CD14-positive monocyte (primary cell): ENCODE measurements at places on chromosomes 4 and X. TPM values are rescaled to one million over a fixed set of nuclear protein-coding genes. Genes with fewer than 3 reads are reported as not detected.

Gene SSR4
- 419 TPM for polyA plus RNA-seq

GRCh38 chrX:148298737-148299136 lies 201.7 kb upstream of the AFF2 start:
- DNase-seq = no peak

Gene ENAM
- polyA plus RNA-seq = not detected in 2 replicates

GRCh38 chr4:180106997-180107396 lies 2136.2 kb upstream of the TENM3 start:
- no peak for DNase-seq

DNA sequence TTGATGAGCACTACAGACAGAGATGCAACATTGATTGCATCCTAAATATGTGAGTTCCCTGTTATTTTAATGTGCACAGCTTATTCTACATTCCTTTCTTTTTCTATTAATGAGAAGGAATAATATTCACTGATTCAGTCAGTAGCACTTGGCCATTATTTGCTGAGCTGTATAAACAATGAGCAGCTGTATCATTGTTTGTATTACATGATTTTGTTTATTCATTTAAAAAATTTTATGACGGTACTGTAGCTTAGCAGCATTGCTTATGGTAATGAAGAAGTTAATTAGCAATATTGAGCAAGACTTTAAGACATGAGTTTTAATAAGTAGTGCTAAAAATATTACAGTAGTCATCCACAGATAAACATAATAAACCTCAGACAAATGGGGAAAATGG lies 582.0 kb downstream of the ADGRL3 start:
- DNase-seq = no peak

DNA sequence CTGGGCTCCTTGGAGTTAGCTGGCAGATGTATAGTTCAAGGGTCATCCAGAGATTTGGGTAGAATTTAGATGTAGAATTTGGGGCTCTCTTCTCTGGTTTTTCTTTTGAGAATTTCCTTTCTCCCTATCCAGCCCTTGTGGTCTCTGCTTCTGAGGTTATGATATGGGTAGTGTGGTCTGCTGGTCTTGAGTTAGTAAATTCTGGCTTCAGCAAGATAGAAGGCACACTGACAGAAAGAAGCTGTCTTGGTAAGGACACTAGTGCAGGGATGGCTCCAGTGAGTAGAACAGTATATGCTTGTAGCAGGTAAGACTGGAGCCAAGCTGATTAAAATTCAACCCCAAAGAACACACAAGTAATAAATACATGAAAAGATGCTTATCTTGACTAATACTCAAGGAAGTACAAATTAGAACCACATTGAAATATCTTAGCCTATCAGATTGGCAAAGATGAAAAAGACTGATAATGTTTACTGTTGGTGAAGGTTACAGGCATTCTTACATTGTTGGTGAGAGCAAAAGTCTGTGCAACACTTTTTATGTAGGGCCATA lies 2.1 kb upstream of the IL9R start:
- DNase-seq = no peak
